NCI-H82 (cell line): ENCODE measurements at places on chromosomes 5 and 9.

GRCh38 chr9:125850763-125851162 lies 103.6 kb downstream of the PBX3 start:
- peak; percentile 73 for DNase-seq

- DNase-seq, result no peak
Measured at GRCh38 chr9:22124263-22125011, 115.3 kb upstream of the CDKN2B start.

GRCh38 chr9:85024374-85024773 lies 354.8 kb downstream of the NTRK2 start:
- DNase-seq, result no peak

GRCh38 chr5:162806195-162806594 lies 631.2 kb upstream of the CCNG1 start:
- DNase-seq, result no peak

DNA sequence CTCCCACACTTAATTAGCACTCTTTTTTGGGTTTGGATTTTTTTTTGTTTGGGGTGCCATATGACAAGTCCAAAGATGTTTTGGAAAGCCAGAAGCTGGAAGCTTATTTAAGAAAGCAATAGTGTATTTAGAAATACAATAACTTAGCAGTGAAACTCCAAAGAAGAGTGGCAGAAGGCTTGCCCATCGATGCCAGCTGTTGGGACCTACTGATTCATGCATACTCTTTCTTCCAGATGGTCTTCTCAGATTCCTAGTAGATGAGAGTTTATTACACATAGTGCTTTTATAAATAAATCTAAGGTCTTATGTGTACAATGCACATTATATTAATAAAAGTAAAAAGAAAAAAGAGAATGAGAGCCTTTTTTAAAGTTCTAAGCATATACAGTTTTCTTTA lies 374.6 kb downstream of the OSTF1 start:
- no peak for DNase-seq

- DNase-seq, result no peak
Measured at GRCh38 chr5:123155446-123155960, 66.5 kb downstream of the PRDM6 start.

DNA sequence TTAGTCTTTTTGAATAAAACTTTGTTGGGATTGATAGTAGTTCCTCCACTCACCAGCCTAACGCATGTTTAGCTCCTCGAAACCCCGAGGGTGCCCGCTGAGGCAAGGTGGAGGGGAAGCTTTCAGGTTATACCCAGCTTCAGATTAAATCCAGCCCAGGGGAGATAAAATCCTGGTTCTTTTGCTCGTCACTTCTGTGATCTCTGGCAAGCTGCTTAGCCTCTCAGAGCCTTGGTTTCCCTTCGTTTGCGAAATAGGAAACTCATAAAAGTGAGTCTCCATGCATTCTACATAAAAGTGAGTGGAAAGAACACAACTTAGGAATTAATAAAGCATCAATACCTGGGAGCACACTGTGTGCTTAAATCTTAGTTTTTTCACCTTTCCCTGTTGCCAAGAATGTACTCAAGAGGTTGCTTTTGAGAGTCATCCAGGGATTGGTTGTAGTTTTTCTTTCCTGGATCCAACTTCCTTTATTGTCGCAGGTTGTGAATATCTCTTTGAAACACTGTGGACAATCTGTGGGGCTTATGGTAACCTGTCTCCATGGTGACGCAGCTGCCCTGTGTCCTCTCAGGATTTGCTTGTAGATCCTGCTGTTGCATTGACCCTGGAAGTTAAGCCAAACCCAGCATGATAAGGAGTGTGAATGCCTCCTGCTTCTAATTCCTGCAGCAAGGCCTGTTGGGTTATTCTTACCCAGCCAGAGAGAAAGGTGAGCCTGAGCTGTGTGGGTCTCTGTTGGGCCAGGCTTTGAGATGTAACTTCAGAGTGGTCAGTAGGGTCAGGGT lies 2.0 kb downstream of the GALNT12 start:
- peak; percentile 67 for DNase-seq
